NCI-H748 treated with DMSO at 0.1 percent for 48 hours (cell line): ENCODE measurements at places on chromosomes 3 and 15.

GRCh38 chr3:39228496-39228895, 36.1 kb upstream of the XIRP1 start:
- DNase-seq: no peak

DNA sequence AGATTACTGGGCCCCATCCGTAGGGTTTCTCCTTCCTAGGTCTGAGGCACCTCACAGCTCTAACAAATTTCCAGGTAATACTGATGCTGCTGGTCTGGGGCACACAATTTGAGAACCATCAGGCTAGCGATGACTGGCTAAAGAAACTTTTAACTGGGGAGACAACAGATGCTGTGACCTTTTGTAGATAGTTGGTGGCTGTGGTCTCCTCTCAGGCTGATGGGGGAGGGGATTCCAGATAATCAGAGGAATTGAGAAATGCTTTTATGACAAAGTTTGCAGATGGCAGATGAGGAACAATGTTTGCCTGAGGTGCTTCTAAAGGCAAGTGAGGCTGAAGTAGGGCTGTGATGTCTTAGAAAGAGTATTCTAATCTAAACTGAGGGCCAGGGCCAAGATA, 13.8 kb upstream of the CCR9 start:
- no peak for DNase-seq

GRCh38 chr15:94186770-94187331, 44.5 kb upstream of the MCTP2 start:
- no peak for DNase-seq

- DNase-seq: no peak
Measured at GRCh38 chr3:25257026-25257425, 171.0 kb upstream of the RARB start.

DNA sequence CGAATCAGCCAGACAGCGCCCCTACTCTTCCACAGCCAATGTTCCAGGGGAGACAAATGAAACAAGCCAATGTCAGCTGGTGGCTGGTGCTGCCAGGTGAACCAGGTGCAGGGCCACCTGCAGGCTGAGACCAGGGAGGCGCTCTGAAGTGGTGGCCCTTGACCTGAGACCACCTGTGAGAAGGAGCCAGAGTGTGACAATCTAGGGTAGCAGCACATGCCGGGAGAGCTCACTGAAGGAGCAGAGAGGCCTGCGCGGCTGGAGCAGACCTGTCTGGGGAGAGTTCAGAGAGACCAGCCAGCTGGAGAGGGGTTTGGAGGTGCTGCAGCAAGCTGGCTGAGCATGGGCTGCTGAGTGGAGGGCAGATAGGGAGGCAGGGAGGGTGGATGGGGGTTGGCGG, 693 bp upstream of the STAB1 start:
- DNase-seq: no peak

DNA sequence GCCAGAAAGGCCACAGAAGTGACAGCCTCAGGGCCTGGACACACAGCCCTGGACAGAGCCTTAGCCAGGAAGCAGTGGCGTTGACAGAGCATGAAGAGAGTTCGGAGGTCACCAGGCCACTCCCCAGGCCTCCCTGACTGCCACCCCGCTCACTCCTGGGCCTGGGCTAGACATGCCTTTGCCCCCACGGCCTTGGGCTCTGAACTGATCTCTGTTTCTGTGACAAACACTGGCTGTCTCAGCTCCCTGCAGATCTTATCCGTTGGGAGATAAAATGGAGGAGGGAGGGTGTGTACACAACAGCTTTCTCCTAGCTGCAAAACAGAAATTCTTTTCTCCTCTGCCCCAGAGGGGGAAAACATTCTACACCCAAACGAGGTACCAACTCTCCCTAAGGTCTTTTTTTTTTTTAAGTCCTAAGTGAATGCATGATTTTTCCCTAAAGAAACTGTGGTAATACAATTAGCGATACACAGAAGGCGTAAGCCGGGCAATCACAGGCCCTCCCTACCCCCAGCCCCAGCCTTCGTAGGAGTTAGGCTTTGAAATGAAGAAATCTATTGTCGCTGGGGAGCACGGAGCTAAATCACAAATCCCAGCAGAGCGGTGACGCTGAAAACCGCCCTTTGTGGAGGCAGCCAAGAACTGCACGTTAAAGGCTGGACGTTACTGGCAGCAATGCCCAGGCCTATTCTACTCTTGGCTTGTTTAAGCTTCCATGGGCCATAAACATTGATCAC, 45.0 kb downstream of the SRGAP3 start:
- no peak for DNase-seq

GRCh38 chr3:186014866-186015265, 77.1 kb upstream of the TRA2B start:
- DNase-seq: no peak

GRCh38 chr3:40869013-40869412, 330.3 kb upstream of the CTNNB1 start:
- no peak for DNase-seq

DNA sequence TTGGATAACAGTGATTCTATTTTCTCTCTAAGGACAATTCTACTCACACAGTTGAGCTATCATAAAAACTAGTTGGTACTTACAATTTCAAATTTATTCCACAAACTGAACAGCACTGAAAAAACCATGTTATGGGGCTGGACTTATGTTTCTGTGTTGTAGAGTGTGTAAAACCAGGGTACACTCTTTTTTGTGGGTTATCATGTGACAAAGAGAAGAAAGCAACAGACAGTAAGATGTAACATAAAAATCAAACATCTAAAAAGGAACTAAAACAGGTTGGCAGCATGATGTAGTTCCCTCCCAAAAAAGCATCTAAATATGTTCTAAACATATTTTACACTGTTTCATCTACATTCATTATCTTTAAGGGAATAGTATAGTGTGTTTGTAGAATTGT, 757.9 kb downstream of the ROBO1 start:
- no peak for DNase-seq

DNA sequence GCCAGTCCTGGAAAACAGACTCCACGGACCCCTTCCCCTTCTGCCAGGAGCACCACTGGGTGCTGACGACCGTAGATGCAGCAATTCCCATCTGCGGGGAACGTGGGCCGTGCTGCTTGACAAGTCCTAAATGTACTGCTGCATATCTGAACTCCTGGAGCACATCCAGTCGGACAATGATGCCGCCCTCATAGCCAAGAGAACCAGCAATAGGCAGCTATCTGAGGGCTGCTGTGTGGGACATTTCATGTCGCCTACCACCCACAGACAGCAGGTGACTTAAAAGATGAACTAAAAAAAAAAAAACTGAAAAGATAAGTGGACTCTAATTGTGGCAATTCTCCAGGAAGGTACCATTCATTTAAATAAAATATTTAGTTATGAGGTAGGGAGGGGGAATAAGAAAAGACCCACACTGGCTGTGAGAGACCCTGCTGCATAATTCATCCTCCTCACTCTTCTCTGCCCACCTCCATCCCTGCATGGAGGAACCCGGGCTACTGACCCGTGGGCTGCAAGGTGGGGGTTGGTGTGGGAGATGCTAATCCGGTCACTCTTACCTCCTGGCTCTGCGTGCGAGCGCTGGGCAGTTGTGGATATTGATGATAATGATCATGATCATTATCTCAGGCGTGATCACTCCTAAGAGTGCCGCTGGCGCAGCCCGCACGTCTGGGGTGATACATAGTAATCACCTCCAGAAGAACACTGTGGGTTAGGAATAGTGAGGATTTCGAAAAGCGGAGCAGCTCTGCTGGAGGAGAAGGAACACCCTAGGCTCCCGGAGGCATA, 28.3 kb downstream of the ALS2CL start:
- DNase-seq: peak; percentile 21

GRCh38 chr15:83612898-83613635, 40.9 kb upstream of the ADAMTSL3 start:
- DNase-seq: no peak

- DNase-seq: no peak
Measured at GRCh38 chr15:38642689-38643270, 78.2 kb upstream of the RASGRP1 start.

DNA sequence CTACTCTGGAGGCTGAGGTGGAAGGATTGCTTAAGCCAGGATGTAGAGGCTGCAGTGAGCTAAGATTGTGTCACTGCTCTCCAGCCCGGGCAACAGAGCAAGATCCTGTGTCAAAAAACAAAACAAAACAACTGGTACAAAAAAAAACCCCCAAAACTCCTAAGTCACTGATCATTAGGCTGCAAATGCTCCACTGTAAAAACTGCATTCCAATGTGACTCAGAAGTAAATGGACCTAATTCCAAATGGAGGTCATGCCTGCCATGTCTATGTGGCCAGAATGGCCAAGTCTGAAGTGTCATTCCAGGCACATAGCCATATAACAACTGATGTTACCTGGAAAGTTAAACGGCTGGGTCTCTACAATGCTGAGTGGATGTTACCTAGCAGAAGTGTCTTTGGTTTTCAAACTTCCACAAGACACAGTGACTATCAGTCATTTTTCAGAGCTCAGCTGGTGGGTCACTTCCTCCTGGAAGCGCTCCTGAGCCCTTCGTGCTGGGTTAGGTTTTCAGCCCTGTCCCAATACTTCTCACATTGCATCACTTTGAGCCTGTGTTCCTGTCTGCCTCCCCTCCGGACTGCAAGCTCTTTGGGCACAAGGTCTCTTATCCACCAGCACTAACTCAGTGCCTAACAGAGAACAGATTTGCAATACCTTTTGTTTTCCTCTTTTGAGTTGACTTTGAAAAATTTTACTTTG, 10.6 kb downstream of the FSTL1 start:
- no peak for DNase-seq

DNA sequence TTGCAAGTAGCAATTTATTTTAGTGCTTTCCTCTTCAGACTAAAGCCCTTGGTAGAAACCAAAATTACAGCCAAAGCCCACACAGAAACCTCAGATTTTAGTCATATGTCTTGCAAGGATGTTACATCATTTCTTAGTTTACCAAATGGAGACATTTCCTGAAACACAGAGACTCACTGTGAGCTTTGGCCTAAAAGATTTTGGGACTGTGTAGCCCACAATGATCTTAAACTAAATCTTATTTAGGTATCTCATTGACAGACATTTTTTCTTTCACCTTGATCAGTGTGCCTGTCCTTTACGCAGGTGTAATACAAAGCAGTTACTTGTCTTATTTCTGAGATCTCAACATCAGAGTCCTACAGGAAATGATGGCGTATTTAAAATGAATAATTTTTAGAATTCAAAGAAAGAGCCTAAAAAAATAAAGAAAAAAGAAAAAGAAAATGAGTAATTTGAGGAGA, 27.8 kb upstream of the AP4E1 start:
- no peak for DNase-seq

- no peak for DNase-seq
Measured at GRCh38 chr15:28911310-28911931, 25.6 kb downstream of the APBA2 start.

GRCh38 chr3:141382571-141382970, 14.3 kb downstream of the ZBTB38 start:
- DNase-seq: no peak

DNA sequence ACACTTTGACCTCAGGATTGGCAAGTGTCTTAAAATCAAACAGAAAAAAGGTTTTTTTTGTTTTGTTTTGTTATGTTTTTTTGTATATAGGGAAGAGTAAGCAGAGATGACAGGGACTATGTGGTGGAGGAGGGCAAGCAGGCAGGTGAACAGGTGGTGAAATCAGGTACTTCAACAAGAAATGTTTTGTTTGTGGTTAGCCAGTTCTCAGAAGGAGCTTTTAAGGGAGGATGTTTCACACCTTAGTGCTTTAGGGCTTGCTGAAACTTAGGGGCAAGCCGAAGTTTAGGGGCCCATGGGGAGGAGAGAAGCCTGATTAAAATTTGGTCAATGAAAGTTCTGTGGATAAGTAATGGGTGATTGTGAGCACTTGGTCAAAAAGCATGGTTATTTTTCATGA, 370.7 kb upstream of the SLCO3A1 start:
- DNase-seq: no peak

DNA sequence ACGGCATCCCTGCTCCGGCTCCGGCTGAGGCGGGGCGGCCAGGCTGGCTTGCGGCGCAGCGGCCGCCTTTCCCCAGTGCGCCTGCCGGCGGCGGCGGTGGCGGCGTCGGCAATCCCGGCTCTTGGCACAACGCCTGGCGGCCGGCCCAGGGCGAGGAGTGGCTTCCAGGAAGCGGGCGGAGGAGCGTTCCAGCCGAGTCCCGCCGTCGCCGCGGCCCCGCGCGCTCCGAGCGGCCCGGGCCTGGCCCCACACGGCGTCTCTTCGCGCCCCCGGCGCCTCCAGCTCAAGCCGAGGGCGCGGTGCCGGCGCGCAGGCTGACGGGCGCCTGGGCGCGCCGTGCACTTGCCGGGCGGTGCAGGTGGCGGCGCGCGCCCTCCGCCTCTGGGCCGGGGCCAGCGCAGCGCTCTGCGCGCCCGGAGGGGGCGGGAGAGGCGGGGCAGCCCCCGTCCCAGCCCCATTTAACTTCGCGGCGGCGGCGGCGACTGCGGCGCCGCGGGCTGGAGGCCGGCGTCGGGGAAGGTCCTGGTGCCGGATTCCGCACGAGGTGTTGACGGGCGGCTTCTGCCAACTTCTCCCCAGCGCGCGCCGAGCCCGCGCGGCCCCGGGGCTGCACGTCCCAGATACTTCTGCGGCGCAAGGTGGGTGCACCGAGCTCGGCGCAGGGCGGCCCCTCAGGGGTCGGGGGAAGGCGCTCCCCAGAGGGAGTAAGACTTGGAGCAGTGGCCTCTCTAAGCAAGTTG, at the start of gene ADAMTSL3:
ADAMTSL3 (plus strand) TSS at position 485 of the 740 bp plus-strand sequence. CDS start 1,639 bp downstream, outside the sequence.
- no peak for DNase-seq

GRCh38 chr15:32974691-32975090, 219.8 kb downstream of the FMN1 start:
- DNase-seq: no peak

DNA sequence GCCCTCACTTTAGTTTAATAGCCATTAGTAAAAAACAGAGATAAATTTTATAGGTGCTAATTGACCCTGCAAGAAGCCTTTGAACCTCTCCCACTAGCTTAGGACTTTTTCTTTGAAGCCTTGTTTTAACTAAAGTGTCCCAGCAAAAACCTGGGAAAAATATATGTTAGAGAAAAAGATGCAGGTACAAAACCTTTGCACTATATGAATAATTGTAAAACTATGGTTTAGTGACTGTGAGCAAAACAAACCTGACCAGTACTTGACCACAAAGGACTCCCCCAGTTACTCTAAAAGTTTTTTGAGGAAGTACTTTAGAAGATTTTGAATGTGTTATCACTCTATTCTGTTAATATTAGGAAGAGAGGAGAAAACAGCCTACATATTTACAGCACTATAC, 123.3 kb upstream of the TP63 start:
- no peak for DNase-seq
